ENCODE measurements at places on chromosomes 16 and 17.

GRCh38 chr17:57405491-57406072, 149.3 kb downstream of the MSI2 start:
- DNase-seq, result no peak

- DNase-seq, result no peak
Observed at GRCh38 chr16:3698941-3699340, 18.4 kb downstream of the TRAP1 start.

DNA sequence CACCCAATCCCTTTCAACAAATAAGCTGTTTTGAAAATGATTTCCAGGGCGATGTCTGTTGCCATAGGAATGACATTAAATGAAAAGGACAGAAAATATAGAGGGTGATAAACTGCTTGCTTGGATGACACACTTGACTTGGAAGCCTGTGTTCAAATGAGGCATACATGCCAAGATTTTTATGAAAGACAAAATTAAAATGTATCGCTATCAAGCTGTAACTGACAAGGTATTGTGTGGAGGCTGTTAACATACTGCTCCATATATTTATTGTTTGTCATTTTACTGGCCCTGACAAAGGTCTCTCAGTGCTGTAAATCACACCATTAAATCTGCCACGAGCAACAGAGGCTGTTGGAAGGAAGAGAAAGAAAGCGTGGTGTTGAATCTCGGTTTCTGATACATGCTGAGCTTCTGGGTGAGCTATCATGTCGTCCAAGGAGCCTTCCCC, 456.2 kb upstream of the SALL1 start:
- no peak for DNase-seq

GRCh38 chr16:79795556-79795955, 195.0 kb upstream of the MAF start:
- DNase-seq, result no peak

DNA sequence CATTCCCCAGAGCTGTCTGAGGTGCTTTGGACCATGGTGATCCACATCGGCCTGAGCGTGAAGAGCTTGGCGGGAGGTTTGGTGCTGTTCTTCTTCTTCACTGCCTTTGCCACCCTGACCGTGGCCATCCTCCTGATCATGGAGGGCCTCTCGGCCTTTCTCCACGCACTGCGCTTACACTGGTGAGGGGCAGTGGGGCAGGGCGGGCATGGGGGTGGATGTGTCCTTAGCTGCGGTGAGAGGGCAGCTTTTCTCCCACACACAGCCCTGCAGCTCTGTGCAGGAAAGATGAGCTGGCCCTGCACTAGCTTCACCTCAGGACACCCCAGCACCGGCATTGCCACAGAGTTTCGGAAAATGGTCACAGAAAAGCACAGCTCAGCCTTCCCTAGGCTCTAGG, 21.8 kb upstream of the NAGLU start:
- no peak for DNase-seq

- no peak for DNase-seq
Observed at GRCh38 chr16:15509051-15509592, 74.7 kb downstream of the BMERB1 start.

- DNase-seq, result no peak
Observed at GRCh38 chr16:78742501-78743283, 643.2 kb downstream of the WWOX start.

DNA sequence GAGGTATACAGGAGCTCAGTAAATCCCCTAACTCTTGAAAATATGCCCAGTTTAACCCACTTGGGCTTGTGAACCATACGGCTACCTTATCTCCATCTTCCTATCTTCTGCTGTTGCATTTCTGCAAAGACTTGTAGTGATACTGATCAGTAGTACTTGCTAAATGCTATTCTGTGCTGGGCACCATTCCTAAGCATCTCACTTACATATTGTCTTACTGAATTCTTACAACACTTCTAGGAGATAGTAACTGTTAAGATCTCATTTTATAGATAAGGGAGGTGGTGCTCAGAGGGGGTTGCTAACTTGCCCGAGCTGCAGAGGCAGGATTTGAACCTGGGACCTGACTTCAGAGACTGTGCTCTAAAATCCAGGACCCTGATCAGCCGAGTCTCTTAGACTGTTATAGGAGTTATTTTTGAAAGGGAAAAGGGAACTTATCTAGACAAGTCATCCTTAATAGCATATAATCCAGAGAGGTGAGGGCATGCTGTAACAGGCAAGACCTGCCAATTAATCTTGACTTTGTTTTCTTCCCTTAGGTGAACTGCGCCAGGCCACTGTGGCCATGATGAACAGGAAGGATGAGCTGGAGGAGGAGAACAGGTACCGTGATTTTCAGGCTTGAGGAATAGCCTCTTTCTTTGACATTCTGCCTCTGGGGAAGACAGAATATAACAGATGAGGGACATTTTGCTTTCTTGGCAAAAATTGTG, 149.7 kb downstream of the SNX29 start:
- DNase-seq, result no peak

GRCh38 chr17:75832164-75832651, 12.0 kb downstream of the UNC13D start:
- DNase-seq, result peak; percentile 91

Data from AG08395 (cell line).